ENCODE measurements at places on chromosomes 2 and 18.

GRCh38 chr2:160209516-160209856 lies 9.4 kb upstream of the ITGB6 start:
- no peak overlapping the region for H3K4me3 ChIP-seq
- peak overlapping the region; percentile 82 for H3K27ac ChIP-seq
- no peaks in the 10 kb centered on the region for H3K36me3 ChIP-seq
- H3K27me3 ChIP-seq: no peaks in the 10 kb centered on the region
- peak; percentile 69 for DNase-seq
- peaks cover 61% of the 10 kb centered on the region for H3K4me1 ChIP-seq

- no peak for DNase-seq
- no peak overlapping the region for H3K27ac ChIP-seq
- no peak overlapping the region for H3K4me3 ChIP-seq
- peaks cover 3% of the 10 kb centered on the region for H3K27me3 ChIP-seq
- H3K4me1 ChIP-seq: no peaks in the 10 kb centered on the region
Observed at GRCh38 chr2:30776831-30777635, 30.2 kb downstream of the CAPN13 start.

- H3K4me3 ChIP-seq: no peak overlapping the region
- H3K4me1 ChIP-seq: peaks cover 41% of the 10 kb centered on the region
- H3K36me3 ChIP-seq: no peaks in the 10 kb centered on the region
- DNase-seq: no peak
Observed at GRCh38 chr2:64769392-64770044, 115.8 kb upstream of the SERTAD2 start.

GRCh38 chr18:10543277-10543676 lies 17.4 kb downstream of the NAPG start:
- H3K4me3 ChIP-seq: no peak overlapping the region
- H3K36me3 ChIP-seq: peaks cover 59% of the 10 kb centered on the region
- no peak for DNase-seq
- peaks cover 10% of the 10 kb centered on the region for H3K4me1 ChIP-seq

GRCh38 chr2:980176-980575 lies 29.5 kb downstream of the SNTG2 start:
- no peak overlapping the region for H3K27ac ChIP-seq
- H3K4me3 ChIP-seq: no peak overlapping the region
- H3K27me3 ChIP-seq: no peaks in the 10 kb centered on the region

DNA sequence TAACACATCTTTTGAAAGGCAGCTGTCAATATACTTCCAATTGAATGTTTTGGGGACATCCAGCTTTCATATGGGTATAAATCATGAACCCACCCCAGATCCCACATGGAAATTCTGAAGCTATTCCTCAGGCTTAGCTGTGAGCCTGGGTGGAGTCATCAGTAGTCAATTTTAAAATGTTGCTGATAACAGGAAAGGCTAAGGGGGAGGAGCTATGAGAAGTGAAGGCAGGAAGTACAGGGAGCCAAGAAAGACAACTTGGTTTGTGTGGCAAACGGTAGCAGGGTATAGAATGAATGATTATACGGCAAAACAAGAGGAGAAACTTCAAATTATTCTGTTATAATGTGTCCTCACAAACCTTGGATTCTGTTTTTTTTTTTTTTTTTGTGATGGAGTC lies 108.6 kb downstream of the QPCT start:
- peaks cover 55% of the 10 kb centered on the region for H3K4me1 ChIP-seq
- H3K27ac ChIP-seq: no peak overlapping the region
- DNase-seq: no peak
- H3K4me3 ChIP-seq: no peak overlapping the region
- no peaks in the 10 kb centered on the region for H3K27me3 ChIP-seq
- H3K36me3 ChIP-seq: no peaks in the 10 kb centered on the region

- H3K27me3 ChIP-seq: no peaks in the 10 kb centered on the region
- no peak for DNase-seq
- H3K4me3 ChIP-seq: no peak overlapping the region
- H3K36me3 ChIP-seq: no peaks in the 10 kb centered on the region
- H3K27ac ChIP-seq: no peak overlapping the region
- no peaks in the 10 kb centered on the region for H3K4me1 ChIP-seq
Observed at GRCh38 chr2:169860149-169860548, 32.9 kb downstream of the UBR3 start.

DNA sequence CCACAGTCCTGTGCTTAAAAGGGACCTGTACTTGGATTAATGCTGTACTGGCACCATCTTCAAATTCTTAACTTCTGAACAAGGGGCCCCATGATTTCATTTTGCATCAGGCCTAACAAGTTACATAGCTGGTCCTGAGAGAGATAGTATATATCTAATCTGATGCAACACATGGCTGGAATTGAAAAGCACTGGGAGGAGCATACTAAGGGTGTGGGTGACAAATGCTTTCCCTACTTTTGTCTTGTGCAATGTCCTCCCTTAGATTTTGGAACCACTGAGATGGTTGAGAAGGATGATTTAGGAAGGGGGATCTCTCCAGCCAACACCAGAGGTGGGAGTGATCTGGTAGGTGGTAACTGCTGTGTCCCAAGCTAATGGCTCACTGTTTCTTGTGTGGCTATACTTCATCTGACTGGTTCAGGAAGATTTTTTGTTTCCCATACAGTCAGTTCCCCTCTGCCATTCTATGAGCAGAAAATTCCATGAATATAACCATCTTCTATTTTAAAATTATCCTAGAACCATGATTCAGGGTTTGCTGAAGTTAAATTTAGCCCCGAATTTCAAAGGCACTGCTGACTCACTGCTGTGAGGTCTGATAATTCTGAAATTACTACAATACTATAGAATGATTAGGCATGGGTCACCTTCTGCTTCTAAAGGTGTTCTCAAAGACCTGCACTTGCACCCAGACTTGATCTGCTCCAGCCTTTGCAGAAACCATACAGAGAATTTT lies 108.3 kb upstream of the NCKAP5 start:
- peak overlapping the region; percentile 87 for H3K27ac ChIP-seq
- DNase-seq: peak; percentile 56
- no peaks in the 10 kb centered on the region for H3K36me3 ChIP-seq
- no peaks in the 10 kb centered on the region for H3K27me3 ChIP-seq
- H3K4me3 ChIP-seq: peak overlapping the region; percentile 9

GRCh38 chr2:179518830-179519229 lies 254.2 kb upstream of the SESTD1 start:
- no peaks in the 10 kb centered on the region for H3K4me1 ChIP-seq
- no peak overlapping the region for H3K4me3 ChIP-seq
- DNase-seq: no peak
- no peaks in the 10 kb centered on the region for H3K36me3 ChIP-seq
- H3K27ac ChIP-seq: no peak overlapping the region

DNA sequence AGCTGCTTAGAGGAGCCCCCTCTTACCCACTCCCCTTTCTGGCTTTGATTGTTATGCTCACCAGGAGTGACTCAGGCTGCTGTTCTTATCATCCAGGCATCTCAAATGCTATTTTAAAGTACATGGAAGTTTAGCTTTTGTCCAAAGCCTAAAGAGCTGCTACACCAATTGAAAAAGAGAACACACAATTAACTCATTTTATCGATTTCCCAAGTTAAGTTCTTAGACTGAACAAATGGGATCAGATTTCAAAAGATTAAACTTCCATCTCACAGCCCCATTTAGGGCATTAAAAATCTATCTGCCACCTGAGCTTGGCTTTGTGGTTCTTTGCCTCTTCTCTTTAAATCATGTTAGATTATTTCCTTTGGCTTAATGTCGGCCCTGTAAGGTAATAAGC lies 81.2 kb downstream of the MYO5B start:
- no peaks in the 10 kb centered on the region for H3K4me1 ChIP-seq
- no peaks in the 10 kb centered on the region for H3K36me3 ChIP-seq
- H3K27me3 ChIP-seq: peaks cover 5% of the 10 kb centered on the region
- H3K27ac ChIP-seq: no peak overlapping the region
- no peak for DNase-seq

GRCh38 chr2:133286326-133286922 lies 281.8 kb downstream of the NCKAP5 start:
- H3K27ac ChIP-seq: peak overlapping the region; percentile 50
- H3K4me1 ChIP-seq: peaks cover 9% of the 10 kb centered on the region
- H3K36me3 ChIP-seq: no peaks in the 10 kb centered on the region
- no peaks in the 10 kb centered on the region for H3K27me3 ChIP-seq
- H3K4me3 ChIP-seq: no peak overlapping the region

GRCh38 chr2:181910028-181910831 lies 18.7 kb downstream of the ITPRID2 start:
- no peaks in the 10 kb centered on the region for H3K4me1 ChIP-seq
- DNase-seq: no peak
- no peaks in the 10 kb centered on the region for H3K27me3 ChIP-seq
- peak overlapping the region; percentile 6 for H3K27ac ChIP-seq
- no peak overlapping the region for H3K4me3 ChIP-seq

GRCh38 chr2:88218981-88219380 lies 48.8 kb downstream of the THNSL2 start:
- DNase-seq: no peak
- no peak overlapping the region for H3K4me3 ChIP-seq
- peaks cover 12% of the 10 kb centered on the region for H3K27me3 ChIP-seq
- H3K27ac ChIP-seq: no peak overlapping the region
- no peaks in the 10 kb centered on the region for H3K36me3 ChIP-seq
- no peaks in the 10 kb centered on the region for H3K4me1 ChIP-seq

DNA sequence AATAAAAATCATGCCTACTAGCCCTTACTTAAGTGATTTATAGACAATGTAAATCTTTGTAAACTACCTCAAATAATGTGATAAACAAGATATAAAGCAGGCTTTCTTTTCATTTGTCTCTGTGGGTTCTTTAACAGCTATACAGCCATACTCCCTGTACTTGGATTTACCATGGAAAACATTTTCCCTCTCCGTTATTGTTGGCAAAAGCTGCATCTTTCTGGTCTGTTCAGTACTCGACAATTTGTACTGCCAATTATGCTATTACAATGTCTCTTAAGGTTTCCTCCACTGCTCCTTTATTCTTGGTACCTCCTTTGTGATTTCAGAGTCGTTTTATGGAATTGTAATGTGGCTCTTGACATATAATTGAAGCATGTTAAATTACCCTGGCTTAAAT lies 426.3 kb upstream of the PKDCC start:
- H3K4me3 ChIP-seq: no peak overlapping the region

- peak; percentile 79 for DNase-seq
- peak overlapping the region; percentile 50 for H3K4me3 ChIP-seq
- peaks cover 68% of the 10 kb centered on the region for H3K27me3 ChIP-seq
- H3K4me1 ChIP-seq: peaks cover 6% of the 10 kb centered on the region
Observed at GRCh38 chr2:236568068-236568921, 1.3 kb upstream of the ACKR3 start.

DNA sequence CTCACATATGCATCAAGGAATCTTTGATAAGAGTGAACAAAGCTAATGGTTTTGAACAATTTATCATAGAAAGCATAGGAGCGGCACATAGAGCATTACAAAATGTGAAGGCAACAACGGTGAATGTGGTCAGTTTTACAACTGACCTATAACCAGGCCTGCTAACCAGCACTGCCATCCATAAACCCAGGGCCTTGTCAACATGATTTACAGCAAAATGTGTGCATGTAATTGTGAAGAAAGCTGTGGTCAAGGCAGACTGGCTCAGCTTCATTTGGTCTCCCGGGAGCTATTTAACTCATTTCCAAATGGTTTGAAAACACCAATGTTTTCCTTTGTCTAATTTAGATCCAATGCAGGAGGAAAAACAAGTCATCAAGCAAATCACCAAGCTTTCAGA lies 119.8 kb downstream of the DHRS9 start:
- H3K36me3 ChIP-seq: no peaks in the 10 kb centered on the region
- H3K27me3 ChIP-seq: no peaks in the 10 kb centered on the region
- H3K4me3 ChIP-seq: no peak overlapping the region
- H3K27ac ChIP-seq: no peak overlapping the region
- DNase-seq: no peak

GRCh38 chr18:57352761-57353136 lies 392 bp downstream of the ST8SIA3 start:
- DNase-seq: no peak
- no peak overlapping the region for H3K4me3 ChIP-seq
- no peaks in the 10 kb centered on the region for H3K36me3 ChIP-seq
- H3K27me3 ChIP-seq: peaks cover 19% of the 10 kb centered on the region
- H3K27ac ChIP-seq: no peak overlapping the region

DNA sequence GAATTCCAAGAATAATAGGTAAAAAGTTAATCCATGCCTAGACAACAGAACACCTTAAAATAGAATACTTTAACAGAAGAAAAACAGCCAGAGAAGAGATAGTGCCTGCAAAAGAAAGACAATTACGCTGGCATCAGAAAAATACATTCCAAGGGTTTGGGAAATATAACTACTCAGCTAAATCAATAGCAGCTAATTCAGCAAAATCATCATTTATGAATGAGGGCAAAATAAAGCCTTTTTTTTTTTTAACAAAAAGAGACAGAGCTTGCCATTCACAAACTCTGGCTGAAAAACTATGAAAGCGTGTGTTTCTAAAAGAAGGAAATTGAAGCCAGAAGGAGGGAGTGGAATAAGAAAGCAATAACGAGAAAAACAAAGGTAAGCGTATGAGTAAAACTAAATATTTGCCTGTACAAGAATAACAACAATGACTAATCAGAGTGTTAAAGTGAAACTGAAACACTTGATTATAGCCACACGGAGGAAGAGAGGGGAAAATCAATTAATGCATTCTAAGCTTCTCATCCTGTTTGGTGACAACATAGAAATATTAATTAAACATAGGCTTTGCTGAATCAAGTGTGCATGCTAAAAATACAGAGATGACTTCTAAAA lies 90.2 kb downstream of the EHD3 start:
- peaks cover 3% of the 10 kb centered on the region for H3K4me1 ChIP-seq
- no peak for DNase-seq
- no peaks in the 10 kb centered on the region for H3K36me3 ChIP-seq
- no peak overlapping the region for H3K27ac ChIP-seq
- peak overlapping the region; percentile 38 for H3K4me3 ChIP-seq
- H3K27me3 ChIP-seq: peaks cover 7% of the 10 kb centered on the region

DNA sequence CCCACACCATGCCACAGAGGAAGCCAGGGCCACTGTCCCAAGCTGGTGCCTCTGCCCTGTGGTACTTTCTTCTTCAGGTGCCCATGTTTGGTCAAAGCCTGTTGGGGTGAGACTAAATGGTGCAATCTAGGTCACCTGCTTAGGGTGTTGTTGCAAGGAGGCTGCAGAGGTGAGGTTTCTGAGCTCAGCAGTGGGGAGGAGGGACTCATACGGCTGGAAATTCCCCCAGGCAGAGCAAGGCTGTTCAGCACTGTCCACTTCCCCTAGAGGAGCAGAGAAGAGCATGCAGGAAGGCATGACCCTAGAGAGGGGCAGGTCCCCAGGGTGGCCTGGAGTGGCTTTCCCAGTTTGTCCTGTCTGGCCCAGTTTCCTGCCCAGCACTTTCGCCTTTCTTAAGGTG lies 211.0 kb downstream of the HAUS1 start:
- H3K4me3 ChIP-seq: no peak overlapping the region
- no peaks in the 10 kb centered on the region for H3K4me1 ChIP-seq
- no peaks in the 10 kb centered on the region for H3K36me3 ChIP-seq
